ENCODE measurements at places on chromosomes 12 and 14.

DNA sequence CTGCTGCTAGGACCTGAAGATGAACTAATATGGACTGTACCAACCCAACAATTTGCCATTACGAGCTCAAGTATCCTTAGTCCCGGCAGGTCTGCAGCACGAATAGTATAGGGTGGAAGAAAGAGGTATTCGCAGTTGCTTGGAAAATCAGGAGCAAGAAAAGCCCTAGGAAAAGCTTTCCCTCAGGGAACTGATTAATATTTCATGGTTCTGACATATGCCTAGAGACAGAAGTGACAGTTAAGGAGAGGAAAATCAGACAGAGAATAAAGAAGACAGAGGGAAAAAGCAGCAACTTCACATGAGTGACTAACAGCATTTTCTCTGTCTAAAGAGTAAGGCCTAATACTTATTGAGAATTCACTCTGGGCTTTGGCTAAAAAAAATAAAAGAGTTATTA is 602.9 kb upstream of the ATP2B1 start:
- no peak for DNase-seq

- peak; percentile 7 for DNase-seq
Observed at GRCh38 chr12:34297790-34298164, 275.5 kb downstream of the ALG10 start.

DNA sequence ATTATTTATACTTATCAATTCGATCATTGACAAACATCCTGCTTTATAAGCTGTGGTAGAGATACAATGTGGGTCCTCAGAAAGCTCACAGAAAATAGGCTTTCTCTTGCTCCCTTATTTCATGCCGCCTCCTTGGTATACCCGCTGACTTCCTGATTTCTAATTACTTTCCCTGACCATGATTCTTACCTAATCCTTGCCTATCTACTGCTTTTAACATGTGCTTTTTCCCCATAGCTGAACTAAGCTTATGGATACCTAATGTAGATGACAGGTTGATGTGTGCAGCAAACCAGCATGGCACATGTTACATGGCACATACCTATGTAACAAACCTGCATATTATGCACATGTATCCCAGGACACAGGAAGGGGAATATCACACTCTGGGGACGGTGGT is 65.1 kb downstream of the ITPR2 start:
- DNase-seq: no peak

GRCh38 chr12:16763901-16764300 is 157.9 kb upstream of the LMO3 start:
- DNase-seq: no peak

- DNase-seq: no peak
Observed at GRCh38 chr14:65019944-65020566, 33.4 kb downstream of the FNTB start.

DNA sequence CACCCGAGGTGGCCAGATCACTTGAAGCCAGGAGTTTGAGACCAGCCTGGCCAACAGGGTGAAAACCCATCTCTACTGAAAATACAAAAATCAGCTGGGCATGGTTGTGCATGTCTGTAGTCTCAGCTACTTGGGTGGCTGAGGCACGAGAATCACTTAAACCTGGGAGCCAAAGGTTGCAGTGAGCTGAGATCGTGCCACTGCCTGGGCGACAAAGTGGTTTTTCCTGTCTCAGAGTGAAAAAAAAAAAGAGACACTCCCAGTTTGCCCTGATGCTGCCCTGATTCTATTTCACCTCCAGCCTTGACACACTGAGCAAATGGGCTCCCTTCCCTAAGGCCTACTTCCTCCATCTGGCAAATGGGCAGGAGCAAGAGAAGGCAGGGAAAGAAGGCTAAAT is 28.5 kb upstream of the PLEK2 start:
- no peak for DNase-seq

DNA sequence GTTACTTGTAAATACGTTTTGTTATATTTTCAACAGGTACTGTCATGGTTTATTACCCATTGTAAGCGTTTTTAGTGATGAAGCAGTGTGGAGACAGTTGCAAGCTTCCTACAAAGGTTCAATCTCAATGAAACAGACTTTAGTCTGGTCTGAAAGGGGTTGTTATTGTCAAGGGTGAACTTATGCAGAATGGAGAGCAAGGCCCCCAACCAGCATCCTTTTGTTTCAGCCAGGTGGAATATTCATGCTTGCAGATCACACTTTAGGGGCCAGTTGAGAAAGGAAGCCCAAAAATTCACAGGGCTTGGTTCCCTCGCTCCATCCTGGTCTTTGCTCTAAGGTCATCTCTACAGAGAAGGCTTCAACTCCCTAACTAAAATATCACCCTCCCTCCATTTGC is 103.7 kb downstream of the PRICKLE1 start:
- DNase-seq: no peak

DNA sequence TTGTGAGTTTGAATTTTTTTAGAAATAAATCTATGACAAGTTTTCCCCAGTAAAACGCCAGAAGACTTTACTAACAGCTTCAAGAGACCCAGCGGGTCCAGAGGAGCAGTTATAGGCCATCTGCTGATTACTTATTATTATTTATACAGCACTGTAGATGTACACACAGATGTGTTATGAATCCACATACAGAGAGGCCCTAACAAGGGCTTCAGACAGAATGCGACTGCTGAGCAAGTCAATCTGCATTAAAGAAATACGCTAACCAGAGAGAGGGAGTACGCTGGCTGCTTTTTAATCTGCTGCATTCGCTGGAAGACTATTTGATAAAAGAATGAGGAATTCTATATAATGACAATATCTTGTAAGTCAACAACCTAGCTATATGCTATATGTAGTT is 32.5 kb downstream of the ATF7 start:
- DNase-seq: no peak

DNA sequence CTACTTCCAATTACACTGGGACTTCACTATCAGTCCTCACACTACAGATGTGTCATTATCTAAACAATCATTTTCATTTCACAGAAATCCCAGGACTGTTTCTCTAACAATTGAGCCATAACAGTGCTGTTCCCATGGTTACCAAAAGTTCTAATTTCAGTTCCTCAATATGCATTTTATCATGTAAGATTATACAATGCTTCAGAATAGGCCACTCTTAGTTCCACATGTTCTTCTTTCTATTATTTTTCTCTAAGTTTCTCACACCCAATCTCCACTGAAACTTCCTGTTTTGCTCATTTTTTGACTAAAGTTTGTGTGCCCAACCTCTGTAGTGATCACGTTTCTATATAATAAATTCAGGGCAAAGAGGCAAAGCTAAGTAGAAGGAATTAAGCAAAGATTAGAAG is 185.8 kb downstream of the DUSP6 start:
- no peak for DNase-seq

GRCh38 chr12:117882181-117882580 is 86.6 kb downstream of the KSR2 start:
- DNase-seq: no peak

DNA sequence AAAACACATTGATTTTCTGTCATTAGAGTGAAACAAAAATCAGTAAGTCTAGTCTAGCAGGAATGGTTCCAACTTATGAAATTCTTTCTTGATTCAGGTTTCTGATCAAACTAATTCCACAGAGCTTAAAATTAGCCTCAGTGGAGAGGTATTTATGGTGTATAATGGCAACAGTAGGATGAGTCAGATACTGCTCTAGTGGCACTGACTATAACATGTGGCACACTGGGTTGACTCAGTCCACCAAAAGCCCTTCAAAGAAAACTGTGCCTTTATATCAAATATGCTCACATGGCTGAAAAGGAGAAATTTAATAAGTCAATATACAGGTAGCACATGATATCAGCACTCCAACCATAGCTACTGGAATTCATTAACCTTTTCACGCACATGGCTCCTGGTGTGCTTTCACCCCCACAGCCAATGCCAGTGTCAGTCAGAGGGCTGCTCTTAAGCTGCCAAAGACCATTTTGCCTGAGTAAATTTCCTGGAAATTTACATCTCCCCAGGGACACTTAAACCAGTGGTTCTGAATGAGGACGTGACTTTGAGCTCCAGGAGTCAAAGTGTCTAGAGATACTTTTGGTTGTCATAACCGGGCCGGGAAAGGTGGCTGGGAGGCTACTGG is 21.7 kb upstream of the CATSPERB start:
- DNase-seq: no peak

GRCh38 chr14:35532783-35533356 is 1.1 kb upstream of the INSM2 start:
- no peak for DNase-seq

DNA sequence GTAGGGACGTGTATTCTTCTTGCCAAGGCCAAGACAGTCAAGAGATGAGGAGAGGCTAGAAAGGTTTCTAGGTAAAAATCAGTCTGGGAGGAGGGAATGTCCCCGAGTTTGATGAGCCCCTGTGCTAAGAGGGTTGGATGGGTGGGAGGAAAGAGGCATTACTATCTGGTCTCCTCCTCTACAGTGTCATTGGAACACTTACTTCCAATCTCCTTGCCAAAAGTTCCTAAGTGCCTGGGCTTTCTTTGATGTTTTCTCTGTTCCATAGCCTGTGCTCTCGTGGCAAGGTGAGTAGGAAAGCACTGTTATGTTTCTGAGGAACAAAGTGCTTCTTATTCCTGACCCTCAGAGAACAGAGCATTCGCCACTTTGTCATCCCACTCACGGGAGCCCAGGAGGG is at the start of gene RNASE13:
TSS of gene RNASE13 (minus strand) at position 101 of the 400 bp plus-strand sequence. CDS start 519 bp downstream, outside the sequence.
- no peak for DNase-seq

GRCh38 chr12:131055596-131056233 is 102.0 kb downstream of the ADGRD1 start:
- no peak for DNase-seq
